ENCODE measurements at places on chromosomes 7 and 10.

DNA sequence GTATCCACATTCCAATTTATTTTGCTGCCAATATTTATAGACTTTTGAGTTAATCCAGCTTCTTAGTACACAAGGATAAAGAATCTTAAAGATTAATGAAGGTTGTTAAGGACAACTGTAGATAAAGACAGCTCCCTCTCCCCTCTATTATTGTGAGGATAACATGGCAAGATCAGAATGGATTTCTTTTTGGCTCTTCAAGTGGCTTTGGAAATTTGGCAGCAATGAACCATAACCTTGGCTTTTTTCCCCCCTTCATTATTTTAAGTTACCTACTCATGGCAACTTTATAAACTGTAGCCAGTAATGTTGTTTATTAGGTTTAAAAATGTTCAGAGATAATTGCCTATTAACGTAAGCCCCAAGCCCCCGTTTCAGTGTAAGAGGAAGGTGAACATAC lies 131.1 kb upstream of the SLC26A5 start:
- no peak for DNase-seq

DNA sequence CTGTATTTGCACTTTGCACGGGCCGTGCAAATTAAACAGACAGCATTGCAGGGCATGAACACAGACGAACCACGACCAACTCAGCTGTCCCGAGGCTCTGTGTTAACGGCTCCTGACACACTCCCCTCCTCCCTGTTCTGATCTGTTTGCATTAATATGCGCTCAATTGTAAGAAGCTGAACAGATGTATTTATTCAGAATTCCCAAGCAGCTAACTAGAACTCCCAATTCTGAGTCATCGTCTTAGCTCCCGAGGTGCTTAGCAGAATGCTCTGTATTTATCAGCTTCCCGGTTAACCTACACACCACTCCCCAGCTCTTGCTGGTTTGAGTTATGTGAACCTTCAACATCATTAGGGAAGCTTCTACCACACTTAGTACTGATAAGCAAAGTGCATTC lies 286.4 kb downstream of the PTPRN2 start:
- DNase-seq, result no peak

DNA sequence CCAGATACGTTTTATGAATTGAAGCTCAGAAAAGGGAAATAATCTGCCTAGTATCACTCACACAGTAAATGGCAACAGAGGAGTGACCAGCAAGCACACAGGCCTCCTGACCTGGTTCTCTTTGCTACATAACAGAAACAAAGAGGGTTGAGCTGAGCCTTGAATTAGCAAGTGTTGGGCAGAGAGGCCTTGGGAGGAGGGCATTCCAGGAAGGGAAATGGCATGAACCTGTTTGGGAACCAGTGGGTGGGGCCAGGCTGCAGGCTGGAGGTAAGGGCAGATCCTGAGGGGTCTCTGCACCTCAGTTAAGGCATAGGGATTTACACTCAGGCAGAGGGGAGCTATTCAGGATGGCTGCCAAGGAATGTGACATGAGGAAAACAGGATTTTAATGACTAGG lies 24.8 kb upstream of the CYCS start:
- no peak for DNase-seq

- DNase-seq, result no peak
Observed at GRCh38 chr10:17665747-17666146, 21.8 kb downstream of the STAM start.

DNA sequence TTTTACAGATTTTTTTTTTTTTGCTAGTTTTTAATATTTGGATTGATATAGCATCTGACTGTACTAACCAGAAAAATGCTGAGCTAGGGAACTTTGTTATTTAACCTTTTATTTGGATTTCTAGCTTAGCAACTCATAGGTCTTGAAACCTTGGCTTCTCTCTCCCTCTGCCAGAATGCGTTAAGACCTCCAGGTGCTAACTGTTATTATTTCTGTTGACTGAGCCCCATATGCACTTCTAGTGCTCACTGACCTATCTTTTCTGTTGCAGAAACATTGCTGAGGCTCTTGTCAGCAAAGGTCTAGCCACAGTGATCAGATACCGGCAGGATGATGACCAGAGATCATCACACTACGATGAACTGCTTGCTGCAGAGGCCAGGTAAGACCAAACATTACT lies 143.6 kb downstream of the LRRC4 start:
- DNase-seq, result no peak

- DNase-seq, result no peak
Observed at GRCh38 chr7:158810846-158811245, 18.5 kb downstream of the ESYT2 start.

- DNase-seq, result no peak
Observed at GRCh38 chr7:389911-390601, 100.1 kb downstream of the FOXL3 start.

DNA sequence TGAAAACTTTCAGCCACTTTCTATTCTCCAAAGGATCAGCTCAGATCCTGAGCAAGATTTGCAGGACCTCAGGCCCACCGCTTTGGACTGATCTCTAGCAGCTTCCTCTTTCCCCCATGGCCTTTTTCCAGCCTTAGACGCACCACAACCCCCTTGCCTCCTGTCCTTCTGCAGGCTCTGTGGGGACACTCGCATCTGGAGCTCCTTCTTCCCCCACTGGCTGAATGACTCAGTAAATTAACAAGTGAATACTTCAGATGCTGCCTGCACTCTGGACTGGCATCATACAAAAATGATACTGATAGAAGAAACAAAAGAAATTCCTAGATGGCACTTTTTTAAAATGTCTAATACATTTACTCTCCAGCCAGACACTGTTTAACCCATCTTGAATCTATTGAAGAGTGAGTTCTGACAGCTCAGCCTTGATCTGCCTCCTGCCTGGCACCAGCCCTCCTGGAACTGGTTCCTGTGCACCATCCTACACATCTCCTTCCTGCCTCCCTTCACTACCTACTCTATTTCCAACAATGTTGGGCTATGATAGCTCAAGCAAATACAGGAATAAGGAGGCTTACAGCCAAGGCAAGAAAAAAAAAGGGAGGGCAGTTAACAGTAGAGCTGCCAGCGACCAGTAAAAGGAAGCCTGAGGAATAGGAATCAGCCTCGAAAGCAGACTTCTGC lies 3.3 kb downstream of the FRMPD2 start:
- no peak for DNase-seq

DNA sequence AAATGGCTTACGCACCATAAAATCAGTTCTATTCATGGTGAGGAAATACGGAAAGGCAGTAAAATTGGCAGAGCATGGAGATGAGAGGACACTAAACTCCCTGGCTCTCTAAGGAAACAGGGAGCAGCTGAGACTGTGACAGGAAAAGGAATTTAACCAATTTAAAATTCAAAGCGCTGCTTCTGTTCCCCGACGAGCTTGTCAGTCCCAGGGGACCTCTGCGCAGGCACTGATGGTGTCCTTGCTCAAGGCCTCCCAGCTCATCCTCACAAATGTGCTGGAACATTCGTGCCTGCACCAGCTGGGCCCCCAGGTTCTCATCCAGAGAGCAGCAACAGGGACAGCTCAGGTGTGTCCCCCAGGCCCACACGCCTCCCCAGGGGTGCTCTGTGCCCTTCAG lies 101.4 kb downstream of the MAD1L1 start:
- no peak for DNase-seq

GRCh38 chr10:62069452-62070178 lies 168.1 kb downstream of the ARID5B start:
- DNase-seq, result no peak

GRCh38 chr7:135385209-135385608 lies 124.7 kb downstream of the CNOT4 start:
- peak; percentile 37 for DNase-seq

- DNase-seq, result no peak
Observed at GRCh38 chr7:4738711-4739527, 36.5 kb upstream of the AP5Z1 start.

- DNase-seq, result peak; percentile 89
Observed at GRCh38 chr7:106216923-106217542, 67.8 kb downstream of the NAMPT start.

DNA sequence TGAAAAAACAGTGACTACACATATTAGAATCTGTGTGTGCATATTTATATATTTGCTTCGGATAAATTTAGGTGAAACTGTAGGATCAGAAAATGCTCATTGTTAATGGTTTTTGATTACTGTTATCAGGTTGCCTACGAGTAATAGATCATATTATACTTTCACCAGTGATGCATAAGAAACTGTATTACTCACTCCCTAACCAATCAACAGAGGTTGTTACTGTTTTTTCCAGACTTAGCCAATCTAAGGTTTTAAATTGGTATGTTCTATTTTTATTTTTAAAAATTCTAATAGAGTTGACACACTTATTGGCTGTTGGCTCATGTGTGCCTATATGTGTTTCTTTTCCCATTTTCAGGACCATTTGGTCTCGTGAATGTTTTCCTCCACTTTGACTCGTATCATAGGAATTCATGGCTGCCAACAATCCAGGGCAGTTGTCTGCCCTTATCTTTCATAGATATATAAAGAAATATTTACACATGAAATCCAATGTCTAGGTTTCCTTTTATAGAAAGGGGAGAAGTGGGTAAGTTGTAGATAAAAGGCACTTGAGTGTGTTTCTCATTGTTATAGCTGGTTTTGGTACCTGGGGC lies 59.2 kb downstream of the ANLN start:
- no peak for DNase-seq

DNA sequence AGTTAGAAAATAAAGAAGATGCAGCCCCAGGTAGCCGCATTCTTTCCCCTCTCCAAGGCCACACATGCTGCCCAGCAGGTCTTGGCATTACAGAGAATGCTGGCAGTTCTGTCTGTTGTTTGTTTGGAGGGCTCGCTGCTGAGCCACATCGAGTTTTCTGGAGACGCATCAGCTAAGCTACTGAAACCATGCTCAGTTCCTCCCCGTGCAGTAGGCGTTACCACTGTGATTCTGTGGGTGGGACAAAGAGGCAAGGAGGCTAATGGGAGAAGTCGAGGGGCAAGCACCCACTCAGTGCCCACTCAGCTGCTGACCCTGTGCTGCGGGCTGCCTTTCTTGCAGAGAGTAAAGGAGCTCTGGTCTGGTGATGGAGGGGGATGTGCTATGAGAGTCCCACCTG lies 15.5 kb upstream of the GTPBP4 start:
- no peak for DNase-seq

DNA sequence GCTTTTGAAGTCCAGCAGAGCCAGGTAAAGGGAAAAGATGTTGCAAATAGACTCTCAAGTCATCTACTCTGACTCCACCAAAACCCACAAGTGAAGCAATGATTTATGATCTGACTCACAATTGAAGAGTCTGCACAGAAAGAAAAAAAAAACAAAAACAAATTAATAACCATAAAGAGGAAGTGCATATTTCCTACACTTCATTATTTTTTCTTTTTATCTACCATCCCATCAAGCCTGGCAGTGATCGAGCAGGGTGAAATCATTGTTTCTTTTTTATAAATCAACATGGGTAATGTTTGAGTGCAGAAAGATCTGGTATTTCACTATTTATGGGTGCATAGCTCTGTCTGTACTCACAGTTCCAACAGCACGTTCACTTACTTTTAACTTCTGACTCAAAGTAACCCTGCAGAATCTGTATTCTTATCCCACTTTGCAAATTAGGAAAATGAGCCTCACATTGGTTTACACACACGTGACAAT lies 829.0 kb downstream of the TNS3 start:
- DNase-seq, result no peak

DNA sequence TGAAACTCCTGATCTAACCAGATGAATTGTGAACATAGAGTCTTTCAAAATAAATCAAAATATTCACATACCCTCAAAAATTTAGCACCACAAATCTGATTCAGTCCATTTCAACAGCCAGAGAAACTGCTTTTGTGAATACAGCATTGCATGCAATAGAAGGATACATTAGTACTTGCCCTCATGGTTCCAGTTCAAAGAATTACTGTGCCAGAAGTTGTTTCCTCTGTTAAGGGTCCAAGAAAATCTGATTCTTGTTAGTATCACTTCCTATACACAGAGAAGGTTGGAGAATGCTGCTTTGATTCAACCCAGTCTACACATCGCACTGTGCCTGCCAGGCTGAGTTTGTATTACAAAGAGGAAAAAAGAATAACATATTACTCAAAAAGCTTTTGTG lies 115.6 kb downstream of the TFEC start:
- DNase-seq, result no peak

- no peak for DNase-seq
Observed at GRCh38 chr10:6766131-6766801, 186.2 kb upstream of the PRKCQ start.

DNA sequence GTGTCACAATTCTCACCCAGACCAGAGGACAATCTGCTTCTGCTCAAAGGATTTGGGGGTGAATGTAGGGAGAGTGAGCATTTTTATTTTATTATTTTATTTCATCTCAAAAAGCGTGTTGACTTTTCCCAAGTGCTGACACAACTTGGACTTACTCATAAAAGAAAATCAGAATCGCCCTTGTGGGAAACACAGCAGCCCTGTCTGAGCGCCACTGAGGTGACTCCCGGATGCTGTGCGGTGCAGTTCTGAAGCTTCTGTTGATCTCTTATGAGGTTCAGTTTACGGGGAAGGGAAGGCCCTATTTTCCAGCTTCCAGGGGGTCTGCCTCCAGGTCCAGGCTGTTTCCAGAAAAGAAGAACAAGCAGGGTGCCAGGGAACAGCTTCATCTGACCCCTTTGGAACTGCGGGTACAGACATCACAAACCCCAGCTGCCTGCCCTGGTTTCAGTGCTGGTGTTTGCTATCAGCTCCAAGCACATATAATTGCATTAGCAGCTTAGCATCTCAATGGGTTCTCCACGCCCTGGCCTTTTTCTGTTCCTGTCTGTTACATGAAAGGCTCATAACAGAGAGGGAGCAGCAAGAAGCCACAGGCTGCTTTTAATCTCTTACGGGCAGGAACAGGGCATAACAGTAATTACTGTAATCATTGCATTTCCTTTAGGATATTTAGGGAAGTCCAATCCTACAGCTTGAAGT lies 52.4 kb downstream of the PARP12 start:
- DNase-seq, result no peak

DNA sequence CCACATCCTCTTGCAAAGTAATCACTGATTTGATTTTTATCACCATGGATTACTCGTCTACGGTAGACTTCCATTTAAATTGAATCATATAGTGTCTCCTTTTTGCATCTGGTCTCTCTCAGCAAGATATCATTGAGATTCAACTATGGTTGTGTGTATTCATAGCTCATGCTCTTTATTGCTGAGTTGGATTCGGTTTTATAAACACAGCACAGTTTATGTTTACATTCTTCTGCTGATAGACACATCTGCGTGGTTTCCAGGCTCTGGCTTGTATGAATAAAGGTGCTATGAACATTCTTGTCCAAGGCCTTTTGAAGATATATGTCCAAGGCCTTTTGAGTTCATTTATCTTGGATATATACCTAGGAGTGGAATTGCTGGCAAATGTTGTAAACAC lies 356.5 kb upstream of the CELF2 start:
- DNase-seq, result no peak

DNA sequence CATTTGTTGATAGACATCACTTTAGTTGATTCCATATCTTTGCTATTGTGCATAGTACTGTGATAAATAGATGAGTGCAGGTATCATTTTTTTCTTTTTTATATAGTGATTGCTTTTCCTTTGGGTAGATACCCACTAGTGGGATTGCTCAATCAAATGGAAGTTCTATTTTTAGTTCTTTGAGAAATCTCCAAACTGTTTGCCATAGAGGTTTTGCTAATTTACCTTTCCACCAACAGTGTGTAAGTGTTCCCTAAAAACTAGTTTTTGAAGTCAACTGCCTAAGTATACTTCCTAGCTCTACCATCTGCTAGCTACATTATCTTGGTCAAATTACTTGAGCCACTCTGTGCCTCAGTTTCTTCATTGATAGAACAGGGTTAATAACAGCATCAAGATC lies 31.5 kb upstream of the RSBN1L start:
- no peak for DNase-seq
